ENCODE measurements at places on chromosomes 12 and 14. TPM values are rescaled to one million over a fixed set of nuclear protein-coding genes. Genes with fewer than 3 reads are reported as not detected.
A peak's percentile ranks its signal among the peaks of the same experiment; 100 is the strongest.

- H3K27me3 ChIP-seq = no peaks in the 10 kb centered on the region
- H3K4me3 ChIP-seq = no peak overlapping the region
- DNase-seq = no peak
- H3K4me1 ChIP-seq = no peaks in the 10 kb centered on the region
- no peaks in the 10 kb centered on the region for H3K36me3 ChIP-seq
These were observed 97.2 kb upstream of the KRAS start for GRCh38 chr12:25347716-25348592.

MYF6 gene
- total RNA-seq = not detected

DNA sequence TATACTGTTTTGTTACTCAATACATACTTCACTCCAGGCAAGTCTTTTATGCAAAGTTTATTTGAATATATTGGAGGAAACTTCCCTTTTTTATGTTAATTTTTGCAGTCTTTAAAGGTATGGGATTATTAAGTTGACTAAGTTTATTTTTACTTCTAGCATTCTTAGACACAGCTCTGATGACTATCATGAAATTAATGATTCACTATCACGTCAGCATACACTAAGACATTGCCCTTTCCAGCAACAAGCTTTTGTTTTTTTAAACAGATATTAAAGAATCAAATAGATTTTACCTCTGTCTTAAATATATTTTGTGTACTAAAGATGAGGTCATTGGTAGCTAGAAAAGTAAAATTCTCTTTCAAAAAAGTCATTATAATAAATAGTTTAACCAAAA is 52.1 kb downstream of the DERA start:
- H3K36me3 ChIP-seq = no peaks in the 10 kb centered on the region
- H3K27ac ChIP-seq = no peak overlapping the region
- no peaks in the 10 kb centered on the region for H3K4me1 ChIP-seq
- no peaks in the 10 kb centered on the region for H3K27me3 ChIP-seq
- DNase-seq = no peak

DNA sequence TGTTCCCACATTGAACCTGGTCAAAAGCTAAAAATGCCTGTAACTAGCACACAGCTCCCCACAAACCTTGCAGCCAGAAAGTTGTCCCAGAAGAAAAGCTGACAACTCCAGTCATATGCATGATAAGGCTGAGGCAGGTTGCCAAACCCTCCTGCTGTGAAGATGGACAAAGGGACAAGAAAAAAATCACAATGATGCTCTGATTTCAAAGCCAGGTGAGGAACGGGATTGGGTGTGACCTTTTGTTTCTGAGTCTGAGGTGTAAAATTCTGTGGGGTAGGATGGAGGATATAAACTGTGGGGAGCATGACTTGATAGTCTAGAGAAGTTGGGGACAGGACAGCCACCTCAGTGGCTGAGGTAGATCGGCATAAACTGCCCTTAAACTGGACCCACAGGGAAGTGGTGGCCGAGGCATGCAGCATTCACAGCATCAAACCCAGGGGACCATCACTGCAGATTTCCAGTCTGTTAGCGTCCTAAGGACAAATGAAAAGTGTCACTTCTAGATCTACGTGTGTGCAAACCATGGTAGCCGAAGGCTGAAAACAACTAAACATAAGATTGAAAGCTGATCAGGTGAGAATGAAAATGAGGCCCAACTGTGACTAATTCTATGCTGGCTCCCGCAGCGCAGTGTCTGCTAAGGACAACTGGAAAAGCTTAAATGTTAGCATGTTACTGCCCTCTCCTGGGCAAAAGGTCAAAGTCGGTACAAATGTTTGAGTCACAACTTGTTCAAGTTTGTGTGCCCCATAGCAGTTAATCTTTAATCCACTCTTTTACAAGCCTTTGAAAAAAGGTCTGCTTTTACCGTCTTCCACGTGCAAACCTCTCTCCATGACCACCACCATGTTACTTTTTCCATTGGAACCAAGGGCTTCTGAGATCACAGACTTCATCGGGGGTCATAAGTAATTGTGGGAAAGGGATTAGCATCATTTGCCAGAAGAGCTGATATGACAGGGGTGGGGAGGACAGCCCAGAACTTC is 39.8 kb downstream of the GRIN2B start:
- H3K27me3 ChIP-seq = no peaks in the 10 kb centered on the region
- no peak overlapping the region for H3K27ac ChIP-seq
- H3K4me3 ChIP-seq = no peak overlapping the region
- no peak for DNase-seq
- H3K4me1 ChIP-seq = no peaks in the 10 kb centered on the region
- H3K36me3 ChIP-seq = no peaks in the 10 kb centered on the region

- H3K4me1 ChIP-seq = peaks cover 93% of the 10 kb centered on the region
- H3K27me3 ChIP-seq = no peaks in the 10 kb centered on the region
- peaks cover 32% of the 10 kb centered on the region for H3K36me3 ChIP-seq
- no peak for DNase-seq
These were observed 38.6 kb downstream of the BCL11B start for GRCh38 chr14:99233222-99234035.

KCNMB4 gene
- 1.9 TPM for total RNA-seq

DNA sequence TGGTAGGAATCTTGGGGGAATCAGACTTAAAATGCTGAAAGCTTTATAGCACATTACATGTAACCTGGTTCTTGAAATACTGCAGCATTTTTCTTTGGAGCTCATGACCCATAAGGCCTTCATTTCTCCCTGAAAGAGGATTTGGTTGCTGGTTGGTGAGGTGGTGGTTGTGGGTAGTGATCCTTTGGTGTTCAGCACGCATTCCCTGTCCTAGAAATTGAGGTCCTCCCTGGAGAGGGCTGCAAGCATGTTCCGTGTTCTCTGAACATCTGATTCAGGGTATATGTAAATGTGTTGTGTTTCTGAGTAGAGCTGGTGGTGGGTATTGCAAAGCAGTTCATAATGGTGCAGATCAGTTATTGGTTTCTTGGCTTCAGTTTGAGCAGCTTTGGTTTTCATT is 2.0 kb downstream of the SCN8A start:
- peaks cover 6% of the 10 kb centered on the region for H3K4me1 ChIP-seq
- no peaks in the 10 kb centered on the region for H3K36me3 ChIP-seq
- no peak overlapping the region for H3K27ac ChIP-seq

DNA sequence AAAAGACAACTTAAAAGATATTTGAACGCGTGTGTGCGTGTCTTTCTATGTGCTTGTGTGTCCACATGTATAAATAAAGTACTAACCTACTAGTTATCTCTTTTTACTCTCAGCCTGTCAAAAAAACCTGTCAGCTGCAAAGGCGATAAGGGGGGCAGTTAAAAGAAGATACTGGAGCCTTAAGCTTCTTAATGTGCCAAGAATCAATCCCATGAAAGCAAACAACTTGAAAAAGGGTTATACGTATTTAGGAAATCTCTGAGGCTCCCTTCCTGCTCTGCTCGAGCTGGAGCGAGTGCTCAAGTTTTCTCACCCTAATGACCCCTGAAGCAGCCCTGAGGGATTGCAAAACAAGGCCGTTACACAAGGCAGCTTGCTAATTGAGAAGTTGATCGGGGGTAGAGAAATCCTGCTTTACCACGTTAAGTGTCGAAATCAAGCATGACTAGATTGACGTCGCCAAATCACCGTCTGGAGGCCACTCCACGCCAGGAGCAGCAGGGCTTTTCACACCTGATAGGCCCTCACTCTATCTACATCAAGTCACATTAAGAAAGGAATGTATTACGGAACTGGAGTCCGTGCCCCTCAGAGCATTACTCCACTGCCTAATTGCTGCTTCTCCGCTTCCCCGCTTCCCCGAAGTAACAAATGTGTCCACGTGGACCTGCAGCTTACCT is 32.4 kb downstream of the LMO3 start:
- DNase-seq = no peak
- no peaks in the 10 kb centered on the region for H3K36me3 ChIP-seq
- no peak overlapping the region for H3K27ac ChIP-seq

GRCh38 chr12:49703647-49704137 is 3.5 kb downstream of the FMNL3 start:
- H3K36me3 ChIP-seq = no peaks in the 10 kb centered on the region
- H3K4me3 ChIP-seq = no peak overlapping the region
- H3K4me1 ChIP-seq = peaks cover 23% of the 10 kb centered on the region
- DNase-seq = no peak
- no peaks in the 10 kb centered on the region for H3K27me3 ChIP-seq
- no peak overlapping the region for H3K27ac ChIP-seq

TEX52 gene
- not detected for total RNA-seq

PLEKHD1 gene
- 0.74 TPM for total RNA-seq

GRCh38 chr12:131539381-131539780 is 171.5 kb upstream of the SFSWAP start:
- no peak overlapping the region for H3K4me3 ChIP-seq
- no peak overlapping the region for H3K27ac ChIP-seq
- no peak for DNase-seq
- H3K27me3 ChIP-seq = no peaks in the 10 kb centered on the region

GRCh38 chr14:91317381-91318308 is 73.1 kb upstream of the GPR68 start:
- H3K27me3 ChIP-seq = no peaks in the 10 kb centered on the region
- H3K27ac ChIP-seq = peak overlapping the region; percentile 82
- peak; percentile 84 for DNase-seq

OR11H12 gene
- total RNA-seq = not detected

DNA sequence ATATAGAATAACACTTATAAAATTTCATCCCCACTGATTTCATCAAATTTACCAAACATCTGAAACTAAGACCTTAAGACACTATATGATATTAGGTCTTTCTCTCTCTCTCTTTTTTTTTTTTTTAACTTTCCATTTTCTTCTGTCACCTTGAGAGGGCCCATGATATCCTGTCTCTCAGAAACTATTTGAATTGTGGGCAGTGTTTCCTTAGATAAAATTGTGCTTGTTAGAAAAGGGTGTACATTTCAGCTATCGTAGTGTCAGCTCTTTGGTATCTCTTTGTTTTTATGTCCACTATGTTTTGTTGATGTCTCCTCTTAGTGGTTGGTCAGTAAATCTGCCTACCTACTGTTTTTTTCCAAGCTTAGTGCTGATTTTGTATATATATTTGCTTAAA is 23.8 kb downstream of the DNM1L start:
- no peak for DNase-seq
- H3K4me3 ChIP-seq = no peak overlapping the region
- H3K4me1 ChIP-seq = no peaks in the 10 kb centered on the region
- H3K27me3 ChIP-seq = no peaks in the 10 kb centered on the region

FOXN4 gene
- total RNA-seq = not detected

SLC17A8 gene
- total RNA-seq = not detected

DNA sequence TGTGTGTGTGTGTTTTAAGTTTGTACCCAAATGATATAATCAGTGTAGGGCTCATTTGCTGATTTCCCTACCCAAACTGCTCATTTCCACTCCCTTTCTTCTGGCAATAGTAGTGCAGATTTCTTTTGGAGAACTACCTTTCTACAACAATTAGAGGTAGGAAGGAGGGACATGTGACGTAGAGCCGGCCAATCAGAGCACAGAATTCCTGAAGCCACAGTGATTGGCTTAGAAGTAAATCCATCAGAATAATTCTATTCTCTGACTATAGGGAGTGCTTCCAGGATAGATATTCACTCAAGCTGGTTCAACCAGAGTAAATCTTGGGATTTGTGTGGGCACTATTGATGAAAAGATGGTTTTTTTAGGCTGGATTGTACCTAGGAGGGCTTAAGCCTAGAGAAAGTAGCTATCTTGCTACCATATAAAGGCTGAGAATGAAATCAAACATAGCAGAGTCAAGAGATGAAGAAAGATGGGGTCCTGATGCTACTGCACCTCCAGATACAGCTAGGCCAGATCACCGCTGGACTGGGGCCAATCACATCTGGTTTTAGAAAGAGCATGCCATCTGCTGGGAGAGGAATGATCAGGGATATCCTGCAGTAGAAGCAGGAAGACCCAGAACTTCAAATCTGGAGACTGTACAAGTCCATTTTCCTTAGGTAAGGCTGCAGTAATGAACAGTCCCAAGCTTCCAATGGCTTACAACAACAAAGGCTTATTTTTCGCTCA is 54.1 kb upstream of the NUAK1 start:
- H3K4me3 ChIP-seq = no peak overlapping the region
- H3K36me3 ChIP-seq = no peaks in the 10 kb centered on the region
- no peaks in the 10 kb centered on the region for H3K4me1 ChIP-seq
- no peak overlapping the region for H3K27ac ChIP-seq
